ENCODE measurements at places on chromosomes 11 and 22. TPM values are rescaled to one million over a fixed set of nuclear protein-coding genes. Genes with fewer than 3 reads are reported as not detected.

- no peak for DNase-seq
- no peaks in the 10 kb centered on the region for H3K36me3 ChIP-seq
- no peak overlapping the region for H3K4me3 ChIP-seq
- no peak overlapping the region for H3K27ac ChIP-seq
- no peaks in the 10 kb centered on the region for H3K4me1 ChIP-seq
Observed at GRCh38 chr11:57057561-57057960, 68.8 kb downstream of the OR5AK2 start.

The TRABD gene
- 33.5 TPM for total RNA-seq

DNA sequence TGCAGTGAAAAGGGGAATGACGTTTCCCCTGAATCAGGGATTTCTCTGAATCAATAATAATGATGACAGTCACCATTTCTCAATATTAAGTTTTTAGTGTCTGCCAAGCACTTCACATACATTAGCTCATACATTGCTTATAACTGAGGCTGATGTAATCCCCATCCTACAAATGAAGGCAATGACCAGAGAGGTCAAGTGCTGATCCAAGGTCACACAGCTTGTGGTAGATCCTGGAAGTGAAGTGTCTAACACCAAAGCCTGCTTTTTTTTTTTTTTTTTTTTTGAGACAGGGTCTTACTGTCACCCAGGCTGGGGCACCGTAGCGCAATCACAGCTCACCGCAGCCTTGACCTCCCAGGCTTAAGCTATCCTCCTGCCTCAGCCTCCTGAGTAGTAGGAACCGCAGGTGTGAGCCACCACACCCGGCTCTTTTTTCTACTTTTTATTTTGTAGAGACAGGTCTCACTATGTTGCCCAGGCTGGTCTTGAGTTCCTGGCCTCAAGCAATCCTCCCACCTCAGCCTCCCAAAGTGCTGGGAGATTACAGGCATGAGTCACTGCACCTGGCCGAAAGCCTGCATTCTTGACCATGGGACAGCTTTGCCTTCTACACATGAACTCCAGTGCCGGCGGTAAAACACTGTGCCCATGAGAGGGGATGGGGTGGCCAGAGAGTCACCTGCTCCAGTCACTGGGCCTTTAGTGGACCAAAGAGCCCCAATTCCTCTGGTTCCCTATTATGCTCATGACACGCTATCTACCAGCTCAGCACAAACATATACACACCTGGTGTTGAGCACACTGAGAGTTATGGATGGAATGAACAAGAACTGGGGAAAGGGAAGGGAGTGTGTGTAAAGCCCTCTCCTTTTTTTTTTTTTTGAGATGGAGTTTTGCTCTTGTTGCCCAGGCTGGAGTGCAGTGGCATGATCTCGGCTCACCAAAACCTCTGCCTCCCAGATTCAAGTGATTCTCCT lies 17.4 kb downstream of the ARHGAP1 start:
- no peak overlapping the region for H3K27ac ChIP-seq
- no peak for DNase-seq
- no peak overlapping the region for H3K4me3 ChIP-seq

The TSPAN32 gene
- 0.97 TPM for total RNA-seq

GRCh38 chr11:94194712-94195111 lies 66.1 kb downstream of the PANX1 start:
- no peak overlapping the region for H3K4me3 ChIP-seq
- no peak for DNase-seq
- no peaks in the 10 kb centered on the region for H3K27me3 ChIP-seq
- no peaks in the 10 kb centered on the region for H3K36me3 ChIP-seq

The DRD4 gene
- 1.0 TPM for total RNA-seq

DNA sequence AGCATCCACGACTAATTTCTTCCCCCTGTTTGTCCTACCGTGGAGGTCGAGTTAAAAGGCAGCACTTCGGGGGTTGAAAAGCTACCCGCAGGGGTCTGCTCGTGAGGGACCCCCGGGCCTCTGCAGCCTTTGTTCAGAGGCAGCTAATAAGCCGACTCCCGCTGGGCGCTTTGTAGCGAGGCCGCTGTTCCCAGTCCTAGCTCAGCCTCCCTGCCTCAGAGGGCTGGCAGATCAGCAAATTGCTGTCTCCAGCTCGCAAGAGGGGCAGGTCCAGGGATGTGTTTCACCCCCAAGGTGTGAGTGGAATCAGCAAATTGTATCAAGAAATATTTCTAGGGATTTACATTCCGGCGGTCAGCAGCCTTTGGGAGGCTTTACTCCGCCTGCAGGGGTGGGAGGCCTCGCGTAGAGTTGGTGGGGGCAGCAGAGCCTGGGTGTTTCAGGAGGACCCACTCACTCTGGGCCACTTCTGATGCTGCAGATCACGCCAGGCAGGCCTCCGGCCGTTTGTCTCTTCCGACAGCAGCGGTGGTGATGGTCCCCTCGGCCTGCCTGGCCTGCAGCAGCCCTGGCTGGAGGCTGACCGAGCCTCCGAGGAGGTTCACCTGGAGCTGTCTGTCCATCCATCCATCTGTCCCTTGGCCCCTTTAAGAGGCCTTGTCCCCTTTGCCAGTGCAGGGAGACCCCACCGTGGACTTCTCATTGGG lies 21.6 kb upstream of the KCNQ1OT1 start:
- no peak for DNase-seq
- no peak overlapping the region for H3K4me3 ChIP-seq
- H3K27me3 ChIP-seq = no peaks in the 10 kb centered on the region
- no peaks in the 10 kb centered on the region for H3K36me3 ChIP-seq

The NPTXR gene
- 12.8 TPM for total RNA-seq

- no peaks in the 10 kb centered on the region for H3K4me1 ChIP-seq
- H3K27me3 ChIP-seq = no peaks in the 10 kb centered on the region
- no peak overlapping the region for H3K27ac ChIP-seq
Observed at GRCh38 chr11:88068848-88069554, 106.2 kb downstream of the RAB38 start.

GRCh38 chr11:19557720-19558140 lies 154.9 kb upstream of the NAV2 start:
- DNase-seq = peak; percentile 84
- H3K27ac ChIP-seq = no peak overlapping the region
- no peak overlapping the region for H3K4me3 ChIP-seq

DNA sequence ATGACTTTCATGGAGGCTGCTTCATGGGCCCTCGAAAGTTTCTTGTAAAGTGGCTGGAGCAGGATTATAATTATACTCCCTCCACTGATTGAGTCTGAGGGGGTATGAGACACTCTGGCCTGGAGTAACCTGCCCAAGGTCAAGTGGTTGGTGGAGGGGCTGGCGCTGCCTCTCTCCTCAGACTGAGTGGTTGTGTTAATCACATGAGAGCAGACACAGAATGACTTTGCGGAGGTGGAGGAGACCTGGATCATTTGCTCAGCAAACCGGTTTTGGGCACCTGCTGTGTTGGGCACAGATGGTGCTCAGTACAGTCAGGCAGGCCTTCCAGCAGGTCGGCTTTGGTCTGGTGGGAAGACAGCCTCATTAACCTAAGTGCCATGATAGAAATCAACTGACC lies 11.8 kb downstream of the BCR start:
- H3K4me3 ChIP-seq = no peak overlapping the region
- H3K27ac ChIP-seq = no peak overlapping the region
- DNase-seq = no peak
- no peaks in the 10 kb centered on the region for H3K27me3 ChIP-seq
- H3K36me3 ChIP-seq = peaks cover 2% of the 10 kb centered on the region

The GTSE1 gene
- 54.4 TPM for total RNA-seq

The CDCA5 gene
- total RNA-seq = 67.0 TPM

GRCh38 chr22:17475318-17476230 lies 87.7 kb upstream of the SLC25A18 start:
- DNase-seq = no peak
- no peaks in the 10 kb centered on the region for H3K27me3 ChIP-seq
- no peaks in the 10 kb centered on the region for H3K4me1 ChIP-seq
- no peak overlapping the region for H3K4me3 ChIP-seq
- H3K27ac ChIP-seq = no peak overlapping the region
- H3K36me3 ChIP-seq = no peaks in the 10 kb centered on the region

- no peaks in the 10 kb centered on the region for H3K27me3 ChIP-seq
- no peaks in the 10 kb centered on the region for H3K4me1 ChIP-seq
- peak overlapping the region; percentile 100 for H3K27ac ChIP-seq
- DNase-seq = no peak
- H3K36me3 ChIP-seq = no peaks in the 10 kb centered on the region
Observed at GRCh38 chr22:23837911-23838680, 710 bp downstream of the DERL3 start.

DNA sequence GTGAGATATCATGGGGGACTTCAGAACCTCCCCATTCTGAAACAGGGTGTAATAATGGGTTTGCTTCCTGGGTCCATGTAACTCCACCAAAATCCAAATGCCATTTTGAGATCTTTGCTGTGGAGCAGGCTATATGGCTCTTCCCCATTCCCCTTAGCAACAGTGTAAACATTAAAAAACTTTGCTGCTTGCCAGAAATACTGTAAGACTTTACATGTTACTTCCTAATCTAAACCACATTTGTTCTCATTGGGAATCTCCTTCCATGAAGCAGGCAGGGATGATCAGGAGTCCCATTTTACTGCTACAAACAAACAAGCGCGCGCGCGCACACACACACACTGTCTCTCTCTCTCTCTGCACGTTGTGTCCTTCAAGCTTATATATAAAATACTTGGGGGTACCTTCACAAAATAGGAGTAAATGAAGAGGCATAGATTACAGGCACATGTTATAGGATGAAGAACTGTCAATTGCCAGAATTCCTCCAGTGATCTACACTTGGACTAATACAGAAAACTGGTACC lies 86.5 kb downstream of the ANO3 start:
- H3K4me3 ChIP-seq = no peak overlapping the region
- H3K36me3 ChIP-seq = no peaks in the 10 kb centered on the region
- H3K4me1 ChIP-seq = no peaks in the 10 kb centered on the region
- H3K27me3 ChIP-seq = no peaks in the 10 kb centered on the region
- H3K27ac ChIP-seq = no peak overlapping the region

DNA sequence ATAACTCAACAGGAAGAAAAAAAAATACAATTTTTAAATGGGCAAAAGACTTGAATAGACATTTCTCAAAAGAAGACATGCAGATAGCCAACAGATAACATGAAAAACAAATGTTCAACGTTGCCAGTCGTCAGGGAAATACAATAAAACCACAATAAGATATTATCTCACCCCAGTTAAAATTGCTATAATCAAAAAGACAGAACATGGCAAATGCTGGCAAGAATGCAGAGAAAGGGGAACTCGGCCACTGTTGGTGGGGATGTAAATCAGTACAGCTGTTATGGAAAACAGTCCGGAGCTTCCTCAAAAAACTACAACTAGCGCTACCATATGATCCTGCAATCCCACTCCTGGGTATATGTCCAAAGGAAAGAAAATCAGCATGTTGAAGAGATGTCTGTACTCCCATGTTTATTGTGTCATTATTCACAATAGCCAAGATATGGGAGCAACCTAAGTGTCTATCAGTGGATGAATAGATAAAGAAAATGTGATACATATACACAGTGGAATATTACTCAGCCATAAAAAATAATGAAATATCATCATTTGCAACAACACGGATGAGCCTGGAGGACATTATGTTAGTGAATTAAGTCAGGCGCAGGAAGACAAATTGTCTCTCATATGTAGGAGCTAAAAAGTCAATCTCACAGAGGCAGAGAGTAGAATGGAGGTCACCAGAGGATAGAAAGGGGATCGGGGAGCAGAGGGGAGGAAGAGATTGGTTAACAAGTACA lies 12.2 kb upstream of the CYTH4 start:
- H3K4me3 ChIP-seq = no peak overlapping the region
- no peaks in the 10 kb centered on the region for H3K36me3 ChIP-seq
- no peak overlapping the region for H3K27ac ChIP-seq
- no peaks in the 10 kb centered on the region for H3K4me1 ChIP-seq
- no peaks in the 10 kb centered on the region for H3K27me3 ChIP-seq

Data from Caco-2 (cell line).